ENCODE measurements at places on chromosomes 16 and 17.
A peak's percentile ranks its signal among the peaks of the same experiment; 100 is the strongest.

- DNase-seq = no peak
Measured at GRCh38 chr16:27853651-27854050, 209.9 kb downstream of the GSG1L start.

- no peak for DNase-seq
Measured at GRCh38 chr17:28478712-28479615, 5.5 kb downstream of the SLC13A2 start.

GRCh38 chr17:3847165-3847670 is 1.2 kb upstream of the NCBP3 start:
- no peak for DNase-seq

DNA sequence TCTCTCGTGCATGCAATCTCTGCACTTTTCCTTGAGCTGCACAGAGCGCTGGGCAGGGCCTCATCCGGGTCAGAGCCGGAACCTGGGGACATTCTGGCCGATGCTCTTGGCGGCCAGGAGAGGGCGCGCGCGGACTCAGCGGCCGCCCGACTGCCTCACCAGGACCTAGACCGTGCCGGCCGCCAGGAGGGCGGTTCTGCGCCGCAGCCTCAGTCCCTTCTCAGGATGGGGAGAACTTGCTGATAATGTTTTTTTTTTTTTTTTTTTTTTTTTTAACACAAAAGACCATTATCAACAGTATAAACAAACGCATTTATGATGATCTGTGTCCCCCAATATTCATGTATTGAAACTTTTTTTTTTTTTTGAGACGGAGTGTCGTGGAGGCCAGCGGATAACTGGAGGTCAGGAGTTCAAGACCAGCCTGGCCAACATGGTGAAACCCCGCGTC is 8.1 kb upstream of the FLYWCH2 start:
- DNase-seq = peak; percentile 31

DNA sequence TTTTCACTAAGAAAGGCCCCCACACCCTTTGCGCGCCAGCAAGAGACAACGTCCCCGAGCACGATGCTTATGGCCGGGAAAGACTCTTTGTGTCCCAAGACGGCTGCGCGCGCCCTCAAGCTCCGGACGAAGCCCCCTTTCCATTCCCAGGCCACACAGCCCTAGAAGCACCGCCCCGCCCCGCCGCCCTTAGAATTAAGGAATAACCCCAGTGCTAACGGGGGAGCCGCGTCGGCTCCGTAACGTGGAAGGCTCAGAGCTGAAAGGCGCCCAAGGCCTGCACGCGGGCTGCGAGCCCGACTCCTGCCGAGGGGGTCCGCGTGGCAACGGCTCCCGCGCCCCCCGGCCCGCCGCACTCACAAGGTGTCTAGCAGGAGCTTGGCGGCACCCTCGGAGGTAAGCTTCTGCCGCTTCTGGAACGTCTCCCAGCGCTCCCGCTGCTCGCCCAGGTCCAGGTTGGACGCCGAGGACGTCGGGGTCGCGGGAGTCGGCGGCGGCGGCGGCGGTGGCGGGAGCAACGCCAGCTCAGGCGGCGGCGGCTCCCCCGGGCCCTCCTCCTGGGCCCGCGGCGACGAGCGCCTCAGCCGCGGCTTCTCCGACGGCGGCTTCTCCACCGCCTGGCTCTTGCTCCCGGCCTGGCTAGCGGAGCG is 477 bp downstream of the CENPV start:
- DNase-seq = peak; percentile 21

- no peak for DNase-seq
Measured at GRCh38 chr16:29126616-29127015, 141.8 kb downstream of the LAT start.

DNA sequence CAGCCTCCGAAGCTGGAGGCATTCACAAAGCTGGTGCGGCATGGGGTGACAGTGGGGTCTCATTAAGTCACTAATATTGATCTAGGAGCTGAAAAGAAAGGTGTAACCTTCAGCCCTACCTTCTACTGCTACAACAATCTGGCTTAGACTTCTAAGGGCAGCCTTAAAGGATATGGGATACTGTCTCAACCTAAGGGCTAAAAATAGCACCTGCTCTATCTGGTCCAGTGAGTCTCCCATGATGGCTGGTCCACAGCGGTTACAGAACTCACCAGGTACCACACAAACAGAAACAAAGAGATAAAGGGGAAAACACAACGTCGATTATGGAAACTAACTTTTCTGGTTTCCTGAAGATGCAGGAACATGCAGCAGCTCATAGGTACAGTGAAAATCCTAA is 115.8 kb downstream of the SMG6 start:
- DNase-seq = no peak

DNA sequence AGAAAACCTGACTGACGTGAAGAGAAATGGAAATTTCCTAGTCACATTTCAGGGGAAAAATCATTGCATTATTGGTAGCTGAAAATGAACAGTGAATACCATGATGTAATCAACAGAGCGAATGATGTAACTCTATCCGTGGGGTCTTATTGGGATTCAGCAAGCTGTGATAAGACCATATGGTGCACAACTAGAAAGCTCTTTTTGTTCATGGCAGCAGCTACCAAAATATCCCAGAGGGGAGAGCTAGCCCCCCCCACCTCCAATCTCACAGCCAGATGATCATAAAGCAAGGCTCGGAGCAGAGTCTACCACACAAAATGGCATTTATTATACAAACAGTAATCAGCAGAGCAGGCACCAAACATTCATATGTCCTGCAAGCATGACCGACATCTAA is 22.2 kb upstream of the DNAH17 start:
- no peak for DNase-seq

DNA sequence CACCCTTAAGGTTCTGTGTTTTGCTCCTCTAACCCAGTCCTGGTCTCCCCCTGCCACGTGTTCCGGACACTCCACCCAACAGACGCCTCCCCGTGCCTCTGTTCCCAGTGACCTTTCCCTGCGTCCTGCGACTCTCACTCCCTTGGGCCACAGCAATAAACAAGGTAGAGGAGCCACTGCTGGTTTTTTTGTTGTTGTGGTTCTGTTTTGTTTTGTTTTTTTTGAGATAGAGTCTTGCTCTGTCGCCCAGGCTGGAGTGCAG is 3.7 kb upstream of the NPW start:
- DNase-seq = no peak

DNA sequence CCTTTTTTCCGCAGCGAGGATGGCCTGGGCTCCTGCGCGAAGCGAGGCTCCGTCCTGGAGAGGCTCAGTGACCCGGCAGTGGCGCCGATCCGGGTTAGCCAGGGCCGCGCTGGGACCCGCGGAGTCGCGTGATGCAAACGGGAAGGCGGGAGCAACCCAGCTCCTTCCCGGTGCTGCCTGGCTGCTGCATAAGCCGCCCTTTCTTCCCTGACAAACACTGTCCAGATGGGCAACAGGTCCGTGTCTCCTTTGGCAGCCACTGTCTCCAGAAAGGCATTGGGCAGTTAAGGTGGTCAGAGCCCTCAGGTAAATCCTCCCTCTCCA is 21.8 kb upstream of the ZNHIT3 start:
- DNase-seq = no peak

GRCh38 chr17:72771734-72772133 is 320.8 kb downstream of the SLC39A11 start:
- DNase-seq = no peak

DNA sequence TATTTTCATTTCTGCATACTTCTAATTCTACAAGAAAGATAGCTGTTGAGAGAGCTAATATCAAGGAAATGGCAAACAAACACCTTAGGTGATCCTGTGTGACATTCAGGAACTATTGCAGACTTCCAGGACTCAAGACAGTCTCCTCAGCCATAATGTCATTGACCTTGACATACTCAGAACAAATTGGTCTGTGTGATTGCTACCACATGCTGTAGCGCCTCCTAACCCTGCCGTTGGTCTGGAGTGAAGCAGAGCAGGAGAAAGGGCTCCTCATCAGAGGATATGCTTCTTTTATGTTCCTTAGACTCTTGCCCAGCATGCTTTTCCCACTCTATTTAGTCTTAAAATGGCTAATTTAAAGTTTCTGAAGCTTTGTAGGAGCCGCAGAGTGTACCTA is 194.2 kb upstream of the TBX2 start:
- no peak for DNase-seq

DNA sequence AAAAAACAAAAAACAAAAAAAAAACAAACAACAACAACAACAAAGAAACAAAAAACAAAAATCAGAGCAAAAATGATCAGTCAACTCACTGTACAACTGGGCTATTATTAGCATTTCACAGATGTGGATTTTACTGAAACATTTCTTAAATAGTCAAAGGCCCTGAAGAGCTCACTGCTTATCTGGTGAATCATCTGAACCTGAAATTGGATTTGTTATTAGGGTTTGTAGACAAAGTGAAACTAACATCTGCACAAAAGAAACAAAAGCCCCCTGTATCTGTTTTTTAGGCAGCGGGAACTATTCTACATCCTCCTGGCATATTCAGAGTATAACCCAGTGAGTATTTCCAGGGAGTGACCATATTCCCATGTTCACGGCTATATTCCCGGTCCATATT is 32.6 kb upstream of the KSR1 start:
- DNase-seq = no peak

- DNase-seq = no peak
Measured at GRCh38 chr16:73028721-73029361, 19.1 kb downstream of the ZFHX3 start.

DNA sequence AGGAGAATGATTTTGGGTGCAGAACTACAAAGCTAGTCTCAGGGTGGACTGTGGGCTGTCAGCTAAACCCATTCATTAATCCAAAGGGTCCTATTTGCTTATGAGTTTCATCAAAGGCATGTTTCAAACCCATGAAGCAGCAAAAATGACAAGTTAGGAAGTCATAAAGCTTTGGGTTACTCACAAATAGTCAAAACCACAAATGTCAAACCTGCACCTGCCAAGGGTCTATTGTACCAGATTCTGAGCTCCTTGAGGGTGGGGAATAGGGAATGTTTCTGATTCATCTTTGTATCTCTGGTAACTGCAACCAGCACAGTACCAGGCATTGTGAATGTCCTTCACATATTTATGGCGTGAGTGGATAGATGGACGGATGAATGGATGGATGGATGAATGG is 317.7 kb downstream of the MAF start:
- DNase-seq = no peak

DNA sequence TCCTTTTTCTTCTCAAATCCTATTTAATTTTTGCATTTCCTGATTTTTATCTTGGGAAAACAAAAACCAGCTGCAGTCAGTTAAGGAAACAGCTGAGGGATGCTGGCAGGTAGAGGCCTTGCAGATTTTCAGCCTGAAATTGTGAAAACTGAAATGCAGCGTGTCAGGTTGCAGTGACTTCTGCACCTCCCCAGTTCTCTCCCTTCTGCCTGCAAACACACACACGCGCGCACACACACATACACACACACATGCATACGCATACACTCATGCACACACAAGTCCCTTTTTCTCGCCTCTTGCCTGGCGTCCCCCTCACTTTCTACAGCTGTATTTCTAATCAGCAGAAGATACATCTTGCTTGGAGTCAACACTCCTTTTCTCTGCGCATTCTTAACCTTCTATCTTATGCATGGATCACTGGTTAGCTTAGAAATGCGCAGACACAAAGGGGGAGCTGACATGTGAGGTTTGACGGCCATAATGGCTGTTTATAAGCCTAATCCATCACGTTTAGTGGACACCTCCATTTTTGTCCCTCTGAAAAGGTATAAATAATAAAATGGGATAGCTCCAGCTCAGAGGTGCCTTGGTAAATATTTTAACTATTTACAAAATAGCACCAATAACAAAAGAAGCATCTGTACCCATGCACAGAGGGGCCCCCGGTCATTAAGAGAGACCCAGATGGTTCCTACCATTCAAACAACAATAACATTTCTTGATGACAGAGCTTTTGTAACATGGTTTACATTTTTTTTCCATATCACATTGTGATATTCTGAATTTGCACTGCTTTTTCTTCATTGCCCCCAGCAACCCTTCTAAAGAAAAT is 392.1 kb upstream of the SALL1 start:
- DNase-seq = no peak

DNA sequence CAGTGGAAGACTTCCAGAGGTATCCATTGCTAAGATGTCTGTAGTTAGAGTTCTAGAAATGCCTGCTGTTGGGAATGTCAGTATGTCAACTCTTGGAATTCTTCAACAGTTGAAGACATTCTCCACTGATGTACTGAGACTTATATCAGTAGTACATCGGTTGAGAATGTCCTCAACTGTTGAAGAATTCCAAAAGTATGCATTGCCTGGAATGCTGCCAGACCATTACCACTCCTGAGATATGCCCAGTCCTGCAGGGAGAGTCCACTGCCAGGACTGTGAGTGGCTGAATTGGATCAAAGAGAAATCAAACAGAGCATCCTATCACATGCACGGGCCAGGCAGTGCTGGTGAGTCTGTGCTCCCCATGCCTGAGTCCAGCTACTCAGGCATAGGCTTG is 42.0 kb downstream of the IL21R start:
- no peak for DNase-seq

DNA sequence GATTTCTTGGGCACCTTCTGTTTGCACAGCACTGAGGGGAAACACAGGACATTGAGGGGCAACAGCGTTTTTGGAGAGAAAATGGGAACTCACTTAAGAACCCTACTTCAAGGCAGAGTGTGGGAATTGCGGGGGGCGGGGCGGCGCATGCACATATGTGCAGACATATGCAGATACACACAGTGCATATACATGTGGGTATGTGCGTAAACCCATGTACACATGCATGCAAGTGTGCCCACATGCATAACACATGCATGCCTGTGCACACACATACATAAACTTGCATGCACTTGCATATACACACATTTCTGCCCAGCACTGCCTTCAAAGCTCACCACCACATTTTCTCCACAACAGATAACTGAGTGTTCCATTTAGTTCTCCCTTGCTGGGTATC is 32.4 kb downstream of the NLRC5 start:
- DNase-seq = no peak

DNA sequence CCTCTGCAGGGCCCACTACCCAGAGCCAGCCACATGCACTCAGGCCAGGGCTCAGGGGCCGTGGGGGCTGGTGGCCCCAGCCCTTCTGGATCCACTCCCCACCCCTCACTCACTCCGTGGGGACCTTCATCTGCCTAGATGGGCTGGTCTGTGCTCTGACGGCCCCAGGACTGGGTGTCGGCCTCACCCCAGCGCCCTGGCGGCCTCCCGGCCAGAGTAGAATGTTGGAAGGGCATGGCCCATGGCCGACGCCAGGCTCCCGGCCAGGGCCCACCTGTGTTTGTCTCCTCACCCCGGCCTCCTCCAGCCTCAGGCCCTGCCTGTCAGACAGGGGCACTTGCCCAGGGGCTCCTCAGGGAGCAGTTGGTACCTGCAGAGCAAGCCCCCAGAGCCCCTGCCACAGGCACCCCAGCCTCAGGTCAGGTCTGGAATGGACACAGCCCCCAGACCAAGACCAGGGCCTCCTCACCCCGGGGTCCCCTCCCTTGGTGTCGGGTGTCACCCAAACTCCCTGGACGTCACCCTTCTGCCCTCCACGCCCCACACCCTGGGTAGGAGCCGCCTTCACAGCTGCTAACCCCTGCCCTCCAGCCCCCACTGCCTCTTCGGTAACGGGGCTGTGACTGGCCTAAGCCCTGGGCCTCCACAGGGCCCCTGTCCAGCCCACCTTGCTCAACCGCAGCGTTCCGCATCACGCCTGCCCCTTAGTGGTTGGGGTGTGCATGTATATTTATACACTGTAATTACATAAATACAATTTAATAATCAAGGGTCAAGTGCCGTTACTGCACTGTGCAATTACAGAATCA is 3.0 kb upstream of the CDH15 start:
- no peak for DNase-seq

- DNase-seq = no peak
Measured at GRCh38 chr17:681738-682529, 32.7 kb downstream of the VPS53 start.
